Jurkat, Clone E6-1 (cell line): ENCODE measurements at places on chromosomes 5 and 9.
A peak's percentile ranks its signal among the peaks of the same experiment; 100 is the strongest.

DNA sequence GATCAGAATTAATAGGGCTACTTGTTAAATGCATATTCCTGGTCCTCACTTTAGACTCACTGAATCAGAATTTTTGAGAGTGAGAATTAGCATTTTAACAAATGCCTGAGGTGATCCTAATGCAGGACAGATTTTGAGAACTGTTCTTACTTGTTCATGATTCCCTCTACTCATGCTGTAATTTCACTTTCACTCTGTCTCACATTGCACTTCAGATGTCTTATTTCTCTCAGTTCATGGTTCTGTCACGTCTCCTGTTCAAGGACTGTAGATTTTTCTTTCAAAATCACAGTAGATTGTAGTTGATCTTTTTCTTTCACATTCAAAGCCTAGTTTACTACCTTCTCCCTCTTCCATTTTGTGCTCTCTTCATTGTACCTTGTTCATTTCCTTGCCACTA lies 54.3 kb downstream of the ADGRV1 start:
- DNase-seq, result no peak

DNA sequence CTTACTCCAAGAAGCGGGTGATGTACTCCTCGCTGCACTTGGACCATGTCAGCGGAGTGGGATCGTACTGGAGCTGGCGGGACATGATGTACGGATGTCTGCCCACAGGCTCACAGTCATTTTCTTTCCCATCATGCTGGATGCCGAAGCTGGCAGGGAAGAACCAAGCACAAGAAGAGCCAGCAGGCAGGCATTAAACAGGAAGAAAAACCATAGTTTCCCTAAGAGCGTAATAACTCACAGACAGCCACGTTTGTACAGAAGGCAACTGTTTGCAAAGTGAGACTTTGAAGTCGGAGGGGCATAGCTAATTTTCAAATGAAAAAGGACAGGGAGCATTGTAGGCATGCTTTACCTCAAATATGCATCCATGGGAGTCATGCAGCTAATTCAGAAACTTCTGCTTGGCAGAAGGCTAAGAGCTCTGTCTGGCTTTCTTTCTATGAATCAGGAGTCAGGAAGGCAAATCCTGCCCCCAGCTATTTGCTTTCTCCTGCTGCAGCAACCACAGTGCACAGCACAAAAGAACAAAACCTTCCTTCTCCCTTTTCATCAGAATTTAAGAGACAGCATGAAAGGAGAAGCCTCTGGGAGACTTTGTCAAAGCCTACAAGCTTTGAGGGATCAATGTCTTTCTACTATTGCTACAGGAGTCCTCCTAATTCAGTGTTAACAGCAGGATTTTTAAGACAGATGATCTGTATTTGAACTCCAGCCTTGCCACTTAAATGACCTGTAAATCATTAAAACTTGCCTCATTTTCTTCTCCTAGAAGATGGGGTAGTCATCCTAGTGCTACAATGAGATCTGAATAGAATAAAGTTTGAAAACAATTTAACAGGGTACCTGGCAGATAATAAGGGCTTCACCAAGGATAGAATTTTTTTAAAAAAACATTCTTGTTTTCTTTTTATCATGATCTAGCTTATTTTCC lies 209.1 kb downstream of the TARS1 start:
- no peak for DNase-seq

DNA sequence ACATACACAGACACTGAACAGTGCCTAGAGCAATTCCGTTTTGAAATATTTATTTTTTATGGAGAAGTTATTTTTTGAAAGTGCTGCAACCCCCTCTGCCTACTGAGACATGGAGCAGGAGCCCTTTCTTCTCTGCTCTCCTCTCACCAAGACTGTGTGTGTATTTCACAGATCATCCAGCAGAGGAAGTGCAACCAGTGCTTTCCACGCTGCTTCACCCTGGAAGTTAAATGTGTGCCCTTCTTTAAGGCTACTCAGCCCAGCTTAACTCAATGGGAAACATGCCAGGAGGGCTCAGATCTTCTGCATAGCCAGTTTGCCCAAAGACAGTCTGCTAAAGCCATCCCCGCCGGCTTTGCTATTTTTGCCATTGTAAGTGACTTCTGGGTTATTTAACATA lies 606.3 kb downstream of the TLE1 start:
- DNase-seq, result peak; percentile 61

GRCh38 chr5:65926893-65927292 lies 518 bp downstream of the ERBIN start:
- DNase-seq, result no peak

DNA sequence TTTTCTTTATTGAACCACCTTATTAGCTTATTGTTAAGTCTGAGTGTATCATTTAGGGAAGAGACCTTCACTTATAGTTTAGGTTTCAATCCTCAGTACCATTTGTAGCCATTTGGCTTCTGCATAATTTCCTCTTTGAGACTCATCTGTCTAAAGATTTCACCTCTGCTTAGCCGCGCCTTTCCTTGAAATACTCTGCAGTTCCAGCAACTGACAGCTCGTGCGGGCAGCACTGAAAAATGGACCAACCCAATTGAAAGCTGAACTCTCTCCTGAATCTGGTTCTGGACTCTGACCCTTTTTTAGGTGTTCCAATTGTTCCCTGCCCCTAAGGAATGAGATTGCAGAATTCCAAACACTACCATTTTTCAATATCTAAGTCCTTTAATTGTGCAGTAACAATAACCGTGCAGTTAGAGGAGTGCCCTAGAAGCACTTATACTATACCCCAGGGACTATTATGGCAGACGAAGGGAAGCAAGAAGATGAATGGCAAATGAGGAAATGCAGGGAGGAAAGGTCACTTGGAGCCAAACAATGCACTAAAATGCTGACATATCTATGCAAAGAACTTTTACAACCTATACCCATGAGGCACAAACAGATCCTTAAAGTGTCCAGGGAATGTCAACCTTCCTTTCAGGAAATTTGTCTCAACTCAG lies 50.1 kb upstream of the PDE4D start:
- no peak for DNase-seq

DNA sequence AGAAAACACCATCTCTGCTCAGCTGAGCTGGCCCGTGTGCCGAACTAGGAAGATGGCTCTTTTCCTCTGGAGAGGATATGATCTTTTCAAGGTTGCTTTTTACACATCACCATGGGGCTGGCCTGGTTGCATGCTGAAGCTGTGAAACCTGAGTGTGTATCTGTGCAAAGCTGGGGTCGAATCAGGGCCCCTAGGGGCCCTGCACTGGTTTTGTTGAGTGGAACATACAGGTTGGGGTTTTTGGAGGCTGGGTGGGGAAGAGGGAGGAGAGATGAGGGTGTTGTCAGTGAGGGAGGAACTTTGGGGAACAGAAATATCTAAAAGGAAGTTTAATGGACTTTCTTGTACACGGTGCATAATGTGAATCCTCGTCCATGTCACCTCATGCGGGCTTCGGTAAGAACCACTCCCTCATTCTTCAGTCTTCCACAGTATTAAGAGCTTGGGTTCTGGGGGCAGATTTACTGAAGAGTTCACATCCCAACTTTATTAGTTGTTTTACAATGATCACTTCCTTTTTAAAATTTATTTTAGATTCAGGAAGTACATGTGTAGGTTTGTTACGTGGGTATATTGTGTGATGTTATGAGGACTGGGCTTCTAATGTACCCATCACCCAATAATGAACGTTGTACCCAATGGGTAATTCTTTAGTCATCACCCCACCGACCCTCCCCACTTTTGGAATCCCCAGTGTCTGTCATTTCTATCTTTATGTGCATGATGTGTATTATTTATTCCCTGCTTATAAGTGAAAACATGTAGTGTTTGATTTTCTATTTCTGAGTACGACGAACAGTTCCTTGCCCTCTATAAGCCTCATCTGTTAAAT lies 238.2 kb downstream of the NR3C1 start:
- no peak for DNase-seq

DNA sequence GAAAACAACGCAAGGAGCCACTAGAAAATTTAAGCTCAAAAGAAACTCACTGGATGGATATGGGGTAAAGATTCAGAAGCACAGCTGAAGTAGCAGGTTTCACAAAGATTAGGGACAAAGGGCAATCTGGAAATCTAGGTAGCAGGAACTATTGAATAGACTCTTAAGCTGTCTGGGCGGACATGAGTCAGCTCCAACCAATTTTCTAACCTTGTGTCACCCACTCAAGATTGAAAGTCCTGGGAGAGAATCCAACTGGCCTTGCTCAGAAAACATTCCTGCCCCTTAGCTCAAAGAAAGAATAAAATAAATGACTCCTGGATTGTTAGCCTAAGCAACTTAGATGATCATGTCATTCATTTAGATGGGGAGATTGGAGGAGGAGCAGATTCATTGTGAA lies 69.2 kb downstream of the STK32A start:
- DNase-seq, result no peak
